Activated CD4-positive, CD25-positive, alpha-beta regulatory T cell treated with anti-CD3 and anti-CD28 coated beads, Interleukin-2, amount 50 U/mL, for 16 hours (primary cell): ENCODE measurements at places on chromosomes 3 and 15.

GRCh38 chr15:66133247-66133885 is 120.2 kb downstream of the MEGF11 start:
- no peak for DNase-seq

- DNase-seq: no peak
Measured at GRCh38 chr3:138673641-138674530, 65.3 kb downstream of the FAIM start.

GRCh38 chr15:31296646-31297574 is 29.7 kb upstream of the KLF13 start:
- no peak for DNase-seq

DNA sequence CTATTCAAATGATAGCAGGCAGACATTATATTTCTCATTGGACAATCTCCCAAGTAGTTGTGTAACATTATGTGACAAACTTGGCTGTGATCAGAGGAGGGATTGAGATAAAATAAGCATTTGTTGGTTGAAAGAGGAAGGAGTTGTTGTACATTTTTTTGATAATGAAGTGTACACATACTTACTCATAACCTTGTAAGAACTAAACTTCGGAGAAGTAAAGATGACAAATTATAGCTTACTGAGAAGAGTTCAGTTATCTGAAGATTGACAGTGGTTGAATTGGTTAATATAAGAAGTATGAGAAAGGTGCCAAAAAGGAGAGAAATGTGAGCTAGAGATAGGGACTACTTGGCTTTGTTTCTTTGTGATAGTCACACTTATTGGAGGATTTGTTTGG is 32.6 kb downstream of the STT3B start:
- DNase-seq: no peak

- DNase-seq: no peak
Measured at GRCh38 chr15:59379531-59379930, 6.9 kb upstream of the MYO1E start.

DNA sequence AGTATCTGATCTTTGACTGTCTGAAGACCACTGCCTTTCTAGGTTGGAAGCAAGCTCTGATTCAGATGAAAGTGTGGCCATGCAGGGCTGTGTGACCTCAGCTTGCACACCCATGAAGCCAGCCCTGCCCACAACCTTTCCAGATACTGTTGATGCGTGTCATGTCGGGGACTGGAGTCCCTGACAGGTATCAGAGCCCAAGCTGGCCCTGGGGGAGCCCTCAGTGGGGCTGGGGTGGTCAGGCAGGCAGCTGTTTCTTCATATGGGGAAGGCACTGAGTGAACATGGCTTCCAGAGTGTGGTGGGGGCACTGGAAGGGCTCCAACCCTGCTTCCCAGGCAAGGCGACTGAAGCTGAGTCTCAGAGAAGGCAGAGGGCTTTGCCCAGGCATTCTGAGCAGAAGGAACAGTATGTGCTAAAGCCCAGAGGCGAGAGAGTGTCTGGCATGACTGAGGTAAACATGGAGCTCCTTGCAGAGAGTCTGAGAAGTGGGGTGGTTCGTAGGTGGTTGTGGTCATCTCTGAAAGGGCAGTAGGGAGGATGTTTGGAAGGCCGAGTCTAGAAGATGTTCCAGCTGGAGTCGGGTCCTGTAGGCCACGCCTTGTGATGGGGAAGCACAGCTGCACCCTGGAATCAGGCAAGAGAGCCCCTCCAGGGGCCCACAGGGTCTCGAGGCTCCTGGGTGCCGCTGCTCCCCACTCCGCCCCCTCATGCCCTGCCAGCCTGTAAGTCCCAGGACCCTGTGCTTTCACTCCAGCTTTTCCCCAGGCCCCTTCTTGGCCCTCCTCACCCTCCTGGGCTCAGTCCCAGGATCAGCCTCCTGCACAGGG is 122.2 kb downstream of the EEFSEC start:
- DNase-seq: no peak

GRCh38 chr3:12579905-12580304 is 23.0 kb downstream of the MKRN2 start:
- no peak for DNase-seq

- DNase-seq: no peak
Measured at GRCh38 chr3:45986303-45986982, 9.2 kb downstream of the FYCO1 start.

DNA sequence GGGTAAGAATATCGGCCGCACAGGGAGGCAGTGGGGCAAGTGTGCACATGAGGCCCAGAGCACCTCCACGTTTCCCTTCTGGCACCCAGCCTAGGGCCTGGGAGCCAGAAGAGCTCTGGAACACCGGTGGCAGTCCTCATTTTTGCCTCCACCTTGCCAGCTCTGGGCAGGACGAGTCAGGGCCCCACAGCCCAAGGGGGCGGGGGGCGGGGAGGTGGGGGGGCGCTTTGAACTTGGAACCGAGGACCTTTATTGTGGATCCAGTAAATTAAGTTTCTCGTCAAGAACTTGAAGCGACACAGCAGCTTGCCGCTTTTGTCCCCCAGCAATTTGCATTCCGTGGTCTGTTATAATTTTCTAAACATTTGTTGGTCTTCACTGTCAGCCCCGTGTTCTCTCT is 66.8 kb downstream of the SLC6A11 start:
- DNase-seq: no peak

DNA sequence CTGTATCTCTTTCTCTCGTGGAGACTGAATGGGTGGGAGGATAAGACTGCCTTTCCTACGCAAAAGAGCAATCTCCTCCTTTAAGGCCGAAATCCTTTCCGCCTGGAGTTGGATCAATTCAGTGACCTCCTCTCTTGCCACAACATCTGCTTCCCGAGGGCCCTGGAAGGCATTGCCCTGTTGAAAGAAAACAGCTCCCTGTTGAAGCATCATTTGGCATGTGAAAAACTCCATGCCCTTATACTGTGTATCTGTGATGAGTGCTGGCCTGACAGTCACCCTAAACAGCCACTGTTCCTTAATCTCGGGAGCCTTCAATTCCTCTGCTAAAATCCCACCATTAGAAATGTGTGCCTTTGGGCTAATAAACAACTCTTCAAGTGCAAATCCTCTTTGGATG is 80.2 kb downstream of the BOC start:
- DNase-seq: no peak

- DNase-seq: no peak
Measured at GRCh38 chr3:97691354-97691753, 73.2 kb upstream of the ARL6 start.

GRCh38 chr3:126476166-126477060 is 722 bp upstream of the ZXDC start:
- DNase-seq: no peak

GRCh38 chr3:142595141-142595540 is 1.1 kb upstream of the PLS1 start:
- DNase-seq: no peak

DNA sequence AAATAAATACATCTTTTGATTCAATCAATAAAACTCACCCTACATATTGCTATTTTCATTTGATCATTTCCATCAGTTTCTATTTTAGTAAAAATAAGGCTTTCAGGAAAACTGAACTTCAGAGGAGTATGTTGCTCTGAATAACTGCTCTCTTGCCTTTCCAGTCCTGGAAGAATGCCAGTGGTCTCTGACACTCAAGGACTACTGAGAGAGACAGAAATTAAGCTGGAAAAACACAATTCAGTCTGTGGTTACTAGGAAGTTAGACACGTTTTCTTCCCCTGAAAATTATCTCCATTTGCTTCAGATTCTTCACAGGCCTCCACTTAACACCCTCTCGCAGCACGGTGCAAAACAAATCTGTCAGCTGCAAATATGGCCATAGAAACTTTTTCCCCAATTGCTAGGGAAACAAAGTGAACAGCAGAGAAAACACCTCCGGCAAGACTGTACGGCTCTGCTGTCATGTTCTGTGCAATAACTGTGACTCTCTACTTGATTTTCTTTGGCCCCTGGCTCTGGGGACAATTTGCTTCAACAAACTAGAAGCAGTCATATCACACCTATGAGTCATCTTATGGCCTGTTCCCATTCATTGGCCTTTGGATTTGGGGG is 353.0 kb downstream of the MAGI1 start:
- DNase-seq: no peak

- DNase-seq: no peak
Measured at GRCh38 chr3:43521941-43522340, 99.9 kb downstream of the ANO10 start.

DNA sequence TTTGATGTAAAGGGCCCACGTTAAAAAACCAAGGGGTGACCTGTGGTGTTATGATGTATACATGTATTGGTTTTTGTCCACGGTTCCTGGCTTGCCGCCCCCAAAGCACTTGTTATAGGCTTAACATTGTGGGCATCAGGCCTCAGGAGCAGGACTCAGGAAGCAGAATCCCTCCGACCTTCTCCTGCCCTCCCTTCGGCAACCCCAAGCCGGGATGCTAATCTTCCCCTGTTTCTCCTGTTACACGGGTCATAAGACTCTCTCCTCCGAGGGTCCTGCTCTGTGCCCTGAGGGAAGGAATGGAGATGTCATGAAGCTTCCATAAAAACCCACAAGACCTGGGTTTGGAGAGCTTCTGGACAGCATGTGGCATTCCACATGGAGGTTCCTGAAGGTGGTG is 48.8 kb downstream of the RPLP1 start:
- DNase-seq: no peak

GRCh38 chr15:91099616-91099994 is 452 bp upstream of the SV2B start:
- no peak for DNase-seq

DNA sequence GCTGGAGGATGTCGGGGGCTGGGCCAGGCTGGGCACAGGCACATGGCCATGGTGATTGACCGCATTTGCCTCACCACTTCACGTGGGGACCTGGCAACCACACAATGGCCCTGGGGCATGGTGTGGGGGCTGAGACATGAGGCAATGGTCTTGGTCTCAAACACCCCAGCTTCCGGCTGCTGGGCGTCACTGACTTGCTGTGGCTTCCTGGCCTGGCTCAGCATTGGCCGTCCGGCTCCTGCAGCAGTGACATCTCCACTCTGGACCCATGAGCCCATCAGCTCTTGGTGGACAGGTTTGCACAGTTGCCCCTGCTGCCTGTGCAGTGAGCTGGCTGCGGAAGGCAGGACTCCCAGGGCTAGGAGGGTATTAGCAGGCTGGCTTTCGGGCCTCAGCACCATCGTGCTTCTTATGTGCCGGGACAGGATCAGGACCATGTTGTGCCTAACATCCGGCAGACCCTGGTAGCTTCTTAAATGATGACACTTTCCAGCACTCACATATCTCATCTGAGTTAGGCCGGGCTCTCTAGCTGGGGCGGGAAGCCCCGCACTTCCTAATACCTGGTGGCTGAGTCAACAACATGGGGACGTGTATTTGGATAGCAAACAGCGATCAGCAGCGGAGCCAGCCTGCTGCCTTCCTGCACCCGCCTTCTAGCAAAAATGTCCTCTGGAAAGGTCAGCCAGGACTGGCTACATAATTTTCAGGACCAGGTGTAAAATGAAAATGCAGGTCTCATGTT is 34.1 kb downstream of the ZNF710 start:
- DNase-seq: no peak

DNA sequence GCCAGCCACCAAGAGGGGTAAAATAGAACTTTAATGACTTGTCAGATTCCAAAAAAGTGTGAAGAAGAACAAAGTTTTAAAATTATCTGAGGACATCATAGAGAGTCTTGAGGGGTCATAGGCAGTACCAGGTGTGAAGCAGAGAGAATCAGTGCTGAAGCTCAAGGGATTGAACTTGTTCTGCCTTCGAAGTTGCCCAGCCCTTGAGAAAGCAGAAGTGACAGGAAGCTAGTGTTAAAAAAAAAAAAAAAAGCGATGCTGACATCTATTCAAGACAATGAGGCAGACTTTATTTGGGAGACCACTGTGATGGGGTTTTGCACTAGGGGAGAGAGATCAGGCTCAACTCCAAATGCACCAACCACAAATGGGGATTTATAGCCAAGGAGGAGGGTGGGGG is 21.8 kb downstream of the FBXO22 start:
- DNase-seq: no peak

- DNase-seq: no peak
Measured at GRCh38 chr3:46429671-46430070, 22.6 kb downstream of the CCRL2 start.

DNA sequence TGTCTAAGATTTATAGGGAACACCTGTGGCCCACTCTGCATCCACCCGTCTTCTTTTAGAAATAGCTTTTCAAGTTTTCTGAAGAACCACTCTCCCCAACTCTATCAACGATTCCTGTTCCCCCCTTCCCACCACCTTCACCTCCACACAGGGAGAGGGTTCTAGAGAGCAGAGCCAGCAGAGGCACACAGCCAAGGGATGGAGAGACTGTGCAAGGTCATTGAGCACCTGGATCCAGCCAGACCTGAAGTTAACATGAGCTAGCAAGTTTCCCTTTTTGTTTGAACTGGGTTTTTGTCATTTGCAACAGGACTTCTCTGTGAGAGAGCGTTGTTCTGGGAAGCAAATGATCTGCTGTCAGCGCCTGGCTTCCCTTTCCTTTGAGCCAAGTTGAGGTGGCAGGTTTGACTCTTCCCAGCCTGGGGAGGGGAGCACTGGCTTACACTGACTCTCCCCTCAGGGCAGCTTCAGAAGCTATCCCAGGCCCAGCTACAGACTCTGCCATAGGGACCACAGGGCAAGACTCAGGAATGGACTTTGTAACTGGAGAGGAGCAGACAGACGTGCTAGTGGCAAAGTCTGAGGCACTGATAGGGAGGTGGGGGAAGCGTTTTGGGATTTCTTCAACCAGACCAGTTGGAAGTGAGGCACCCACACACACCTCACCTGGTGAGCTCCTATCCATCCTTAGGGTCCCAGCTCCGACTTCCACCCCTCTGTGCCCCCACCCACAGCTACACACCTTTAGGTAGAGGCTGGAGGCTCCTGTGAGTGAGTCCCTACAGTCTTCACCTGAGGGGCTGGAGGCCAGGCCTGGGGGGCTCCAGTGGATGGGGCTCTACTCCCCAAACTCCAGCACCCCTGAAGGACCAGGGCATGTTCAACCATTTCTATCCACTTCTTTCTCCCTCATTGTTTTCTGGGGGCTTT is 19.4 kb upstream of the PLXNA1 start:
- no peak for DNase-seq

GRCh38 chr15:73325191-73325861 is 43.4 kb downstream of the HCN4 start:
- no peak for DNase-seq

DNA sequence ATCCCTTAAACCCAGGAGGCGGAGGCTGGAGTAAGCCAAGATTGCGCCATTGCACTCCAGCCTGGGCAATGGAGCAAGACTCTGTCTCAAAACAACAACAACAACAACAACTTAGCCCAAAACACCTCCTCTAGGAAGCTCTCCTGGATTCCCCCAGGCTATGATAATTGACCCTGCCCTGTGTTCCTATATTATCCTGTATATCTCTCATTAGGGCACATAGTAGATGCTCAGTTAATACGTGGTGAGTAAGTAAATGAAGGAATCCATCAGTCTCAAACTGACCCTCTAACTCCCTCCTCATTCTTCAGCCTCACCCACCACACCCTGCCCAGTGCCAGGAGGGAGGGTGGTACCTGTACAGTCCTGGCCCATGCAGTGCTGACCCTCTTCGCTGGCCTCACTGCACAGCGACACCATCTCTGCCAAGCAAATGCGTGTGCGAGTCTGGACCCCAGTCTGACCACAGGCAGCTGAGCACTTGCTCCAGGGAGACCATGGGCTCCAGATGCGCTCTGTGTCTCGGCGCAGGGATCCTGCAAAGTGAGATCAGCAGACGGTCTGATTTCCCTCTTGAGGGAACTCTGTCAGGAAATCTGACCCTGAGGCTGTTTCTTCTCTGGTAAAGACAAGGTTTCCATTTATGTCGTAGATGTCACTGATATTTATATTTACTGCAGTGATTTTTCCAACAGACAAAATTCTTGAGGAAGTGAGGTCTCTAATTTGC is 6.2 kb downstream of the CILP start:
- no peak for DNase-seq
